Natural killer cell (primary cell): ENCODE measurements at places on chromosomes 5 and 9.

- no peak for DNase-seq
- peaks cover 25% of the 10 kb centered on the region for H3K4me1 ChIP-seq
- no peak overlapping the region for H3K4me3 ChIP-seq
- no peaks in the 10 kb centered on the region for H3K27me3 ChIP-seq
- peaks cover 5% of the 10 kb centered on the region for H3K36me3 ChIP-seq
These were observed 10.5 kb downstream of the LNPEP start for GRCh38 chr5:96946381-96946780.

DNA sequence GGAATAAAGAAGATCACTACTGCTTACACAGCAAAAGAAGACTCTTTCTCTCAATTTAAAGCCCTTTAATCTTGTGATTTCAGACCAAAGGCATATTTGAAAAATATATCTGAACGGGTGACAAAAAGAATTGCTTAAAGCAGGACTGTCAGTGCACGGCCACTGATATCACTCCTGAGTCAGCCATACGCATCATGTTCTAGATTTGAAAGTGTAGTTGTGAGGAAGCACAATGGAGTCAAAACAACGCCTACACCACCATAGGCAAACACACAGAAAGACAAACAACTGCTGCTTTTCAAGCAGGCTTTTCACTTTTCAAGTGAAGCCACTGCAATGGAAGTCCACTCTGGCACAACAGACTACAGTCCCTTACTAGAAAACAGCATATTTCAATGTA, 141.7 kb downstream of the AUH start:
- no peak overlapping the region for H3K27ac ChIP-seq
- H3K36me3 ChIP-seq = no peaks in the 10 kb centered on the region
- no peak for DNase-seq

DNA sequence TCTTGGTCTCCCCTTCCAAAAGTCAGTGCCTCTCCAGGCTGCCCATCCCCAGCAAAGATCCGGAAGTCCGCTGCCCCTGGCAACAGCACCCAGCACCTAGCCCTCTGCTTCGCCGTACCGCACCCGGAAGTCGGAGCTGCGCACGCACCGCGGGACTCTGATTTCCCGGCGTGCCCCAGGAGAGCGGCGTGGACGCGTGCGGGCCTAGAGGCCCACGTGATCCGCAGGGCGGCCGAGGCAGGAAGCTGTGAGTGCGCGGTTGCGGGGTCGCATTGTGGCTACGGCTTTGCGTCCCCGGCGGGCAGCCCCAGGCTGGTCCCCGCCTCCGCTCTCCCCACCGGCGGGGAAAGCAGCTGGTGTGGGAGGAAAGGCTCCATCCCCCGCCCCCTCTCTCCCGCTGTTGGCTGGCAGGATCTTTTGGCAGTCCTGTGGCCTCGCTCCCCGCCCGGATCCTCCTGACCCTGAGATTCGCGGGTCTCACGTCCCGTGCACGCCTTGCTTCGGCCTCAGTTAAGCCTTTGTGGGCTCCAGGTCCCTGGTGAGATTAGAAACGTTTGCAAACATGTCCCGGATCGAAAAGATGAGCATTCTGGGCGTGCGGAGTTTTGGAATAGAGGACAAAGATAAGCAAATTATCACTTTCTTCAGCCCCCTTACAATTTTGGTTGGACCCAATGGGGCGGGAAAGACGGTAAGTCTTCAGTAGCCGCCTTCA, at the start of gene RAD50:
RAD50 (plus strand) TSS at position 215 of the 715 bp plus-strand sequence; CDS start at position 563, 348 bp downstream.
- peak within 1 kb of the TSS; percentile 83 for H3K4me3 ChIP-seq
- peaks cover 9% of the 10 kb centered on the region for H3K36me3 ChIP-seq
- no peaks in the 10 kb centered on the region for H3K27me3 ChIP-seq

DNA sequence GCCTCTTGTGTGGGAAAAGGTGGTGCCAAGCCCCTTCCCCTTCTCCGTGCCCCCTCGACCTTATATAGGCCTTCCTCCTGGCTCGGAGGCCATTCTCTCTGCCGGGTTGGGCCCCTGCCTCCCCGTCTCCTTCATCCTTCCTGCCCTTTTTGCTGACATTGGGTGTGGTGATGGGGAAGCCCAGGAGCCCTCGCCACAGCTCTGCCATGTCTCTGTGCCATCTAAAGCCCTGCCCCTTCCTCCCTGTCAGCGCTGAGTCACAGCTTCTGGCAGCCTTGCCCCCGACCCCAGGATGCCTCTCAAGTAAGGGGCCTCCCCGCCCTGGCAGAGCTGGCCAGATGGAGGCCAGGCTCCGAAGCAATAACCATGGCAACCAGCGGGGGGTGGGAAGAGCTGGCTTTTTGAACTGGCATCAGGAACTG, 30.4 kb downstream of the JADE2 start:
- no peaks in the 10 kb centered on the region for H3K27me3 ChIP-seq
- peaks cover 47% of the 10 kb centered on the region for H3K4me1 ChIP-seq
- H3K36me3 ChIP-seq = peaks cover 51% of the 10 kb centered on the region
- peak; percentile 71 for DNase-seq
- no peak overlapping the region for H3K4me3 ChIP-seq

- no peak overlapping the region for H3K4me3 ChIP-seq
- no peak for DNase-seq
- H3K4me1 ChIP-seq = no peaks in the 10 kb centered on the region
- no peaks in the 10 kb centered on the region for H3K36me3 ChIP-seq
- H3K27ac ChIP-seq = no peak overlapping the region
These were observed 140.2 kb upstream of the MYO10 start for GRCh38 chr5:17076272-17076671.

DNA sequence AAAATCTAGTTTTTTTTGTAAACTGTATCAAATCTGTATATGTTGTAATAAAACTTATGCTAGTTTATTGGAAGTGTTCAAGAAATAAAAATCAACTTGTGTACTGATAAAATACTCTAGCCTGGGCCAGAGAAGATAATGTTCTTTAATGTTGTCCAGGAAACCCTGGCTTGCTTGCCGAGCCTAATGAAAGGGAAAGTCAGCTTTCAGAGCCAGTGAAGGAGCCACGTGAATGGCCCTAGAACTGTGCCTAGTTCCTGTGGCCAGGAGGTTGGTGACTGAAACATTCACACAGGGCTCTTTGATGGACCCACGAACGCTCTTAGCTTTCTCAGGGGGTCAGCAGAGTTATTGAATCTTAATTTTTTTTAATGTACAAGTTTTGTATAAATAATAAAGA, 24.3 kb downstream of the HMGCR start:
- H3K4me3 ChIP-seq = no peak overlapping the region
- no peaks in the 10 kb centered on the region for H3K4me1 ChIP-seq
- no peak overlapping the region for H3K27ac ChIP-seq
